ENCODE measurements at places on chromosomes 1 and 21.
A peak's percentile ranks its signal among the peaks of the same experiment; 100 is the strongest.

- H3K4me1 ChIP-seq = no peaks in the 10 kb centered on the region
- H3K27ac ChIP-seq = peak overlapping the region; percentile 23
- H3K4me3 ChIP-seq = no peak overlapping the region
These were observed 24.6 kb upstream of the PEX19 start for GRCh38 chr1:160309571-160309970.

GRCh38 chr1:248894837-248895236, 11.2 kb upstream of the PGBD2 start:
- H3K36me3 ChIP-seq = no peaks in the 10 kb centered on the region
- no peaks in the 10 kb centered on the region for H3K4me1 ChIP-seq
- no peak overlapping the region for H3K27ac ChIP-seq

DNA sequence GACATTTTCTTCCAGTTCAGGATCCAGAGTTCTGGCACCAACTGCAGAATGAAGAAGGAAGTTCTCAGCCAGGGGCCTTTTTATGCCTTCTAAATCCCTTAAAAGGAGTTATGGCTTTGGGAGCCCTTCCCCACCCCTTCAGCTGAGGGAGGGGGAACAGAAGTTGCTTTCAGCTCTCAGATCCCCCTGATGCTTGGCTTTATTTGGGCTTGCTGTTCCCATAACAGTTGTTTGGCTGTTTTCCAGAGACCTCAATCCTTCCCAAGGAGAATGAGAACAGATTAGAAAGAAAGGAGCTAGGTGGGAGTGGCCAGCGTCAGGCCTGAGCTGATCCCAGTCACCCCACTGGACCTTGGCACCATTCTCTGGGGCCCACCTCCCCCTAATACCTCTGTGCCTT, at the start of gene RPE65:
Gene RPE65 (minus strand): TSS at position 54 of the 400 bp plus-strand sequence. CDS start 49 bp downstream, at position 5.
- no peaks in the 10 kb centered on the region for H3K4me1 ChIP-seq
- H3K27me3 ChIP-seq = peaks cover 1% of the 10 kb centered on the region
- H3K27ac ChIP-seq = no peak within 1 kb of the TSS
- no peaks in the 10 kb centered on the region for H3K36me3 ChIP-seq
- no peak for DNase-seq
- H3K4me3 ChIP-seq = no peak within 1 kb of the TSS

- H3K4me3 ChIP-seq = no peak overlapping the region
- H3K27me3 ChIP-seq = no peaks in the 10 kb centered on the region
- no peak for DNase-seq
- H3K4me1 ChIP-seq = no peaks in the 10 kb centered on the region
- H3K27ac ChIP-seq = no peak overlapping the region
These were observed 21.2 kb upstream of the TSPAN1 start for GRCh38 chr1:46153732-46154131.

GRCh38 chr1:159916242-159917051, 8.9 kb downstream of the TAGLN2 start:
- H3K4me3 ChIP-seq = no peak overlapping the region
- no peak for DNase-seq
- H3K27ac ChIP-seq = peak overlapping the region; percentile 50
- peaks cover 45% of the 10 kb centered on the region for H3K4me1 ChIP-seq
- no peaks in the 10 kb centered on the region for H3K27me3 ChIP-seq

DNA sequence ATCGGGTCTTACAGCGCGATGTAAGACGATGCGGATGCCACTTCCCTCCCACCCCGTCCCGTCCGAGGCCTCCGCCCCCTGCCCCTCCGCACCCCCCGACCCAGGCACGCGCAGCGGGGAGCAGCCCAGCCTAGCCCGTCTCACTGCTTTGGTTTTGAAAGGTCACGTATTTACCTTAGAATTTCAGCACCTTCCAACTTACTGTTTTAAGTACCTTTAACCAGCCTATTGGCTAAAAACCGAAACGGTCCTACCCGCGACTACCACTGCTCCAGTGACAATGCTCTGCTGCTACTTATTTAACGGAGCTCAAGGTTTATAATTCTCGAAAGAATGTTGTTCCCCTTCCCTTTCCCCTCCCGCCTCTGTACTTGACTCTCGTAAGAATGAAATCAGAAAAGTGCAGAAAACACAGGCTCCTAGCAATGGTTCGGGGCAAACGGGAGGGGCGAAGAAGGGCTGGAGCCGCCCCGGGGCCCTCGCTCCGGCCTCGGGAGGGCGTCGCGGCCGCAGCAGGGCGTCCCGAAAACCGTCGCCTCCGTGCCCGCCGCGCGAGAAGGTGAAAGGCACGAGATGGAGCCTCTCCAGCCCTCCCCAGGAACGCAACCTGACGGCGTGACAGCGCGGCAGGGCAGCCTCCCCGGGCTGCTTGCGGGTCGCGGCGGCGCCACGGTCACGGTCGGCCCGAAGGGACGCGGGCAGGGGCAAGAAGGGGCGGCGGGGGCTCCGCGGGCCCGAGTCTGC, 667 bp downstream of the TMEM50B start:
- peak; percentile 26 for DNase-seq
- H3K27me3 ChIP-seq = no peaks in the 10 kb centered on the region
- peak overlapping the region; percentile 84 for H3K4me3 ChIP-seq
- peaks cover 8% of the 10 kb centered on the region for H3K4me1 ChIP-seq
- H3K27ac ChIP-seq = peak overlapping the region; percentile 44

DNA sequence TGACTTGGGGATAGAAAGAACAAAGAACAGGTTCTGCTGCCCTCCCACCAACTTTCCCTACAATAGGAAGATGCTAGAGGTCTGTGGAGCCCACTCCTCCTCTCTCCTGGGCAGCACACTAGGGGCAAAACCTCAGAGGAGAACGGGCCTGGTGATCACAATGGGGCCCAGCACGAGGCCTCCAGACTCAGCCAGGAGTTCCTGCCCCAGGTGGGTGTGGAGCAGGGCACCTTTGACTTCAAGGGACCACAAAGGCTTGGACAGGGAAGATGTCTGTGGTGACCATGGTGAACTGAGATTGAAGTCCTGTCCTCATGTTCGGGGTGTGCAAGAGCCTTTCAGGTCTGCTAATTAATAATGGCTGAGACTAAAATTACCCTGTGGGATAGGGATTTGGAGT, 88.8 kb downstream of the LAMC2 start:
- H3K36me3 ChIP-seq = no peaks in the 10 kb centered on the region
- DNase-seq = no peak
- no peaks in the 10 kb centered on the region for H3K4me1 ChIP-seq

- H3K27ac ChIP-seq = no peak overlapping the region
- peaks cover 7% of the 10 kb centered on the region for H3K4me1 ChIP-seq
- no peak overlapping the region for H3K4me3 ChIP-seq
- H3K36me3 ChIP-seq = peaks cover 8% of the 10 kb centered on the region
- no peak for DNase-seq
These were observed 47.5 kb upstream of the EEIG2 start for GRCh38 chr1:108512239-108513043.

DNA sequence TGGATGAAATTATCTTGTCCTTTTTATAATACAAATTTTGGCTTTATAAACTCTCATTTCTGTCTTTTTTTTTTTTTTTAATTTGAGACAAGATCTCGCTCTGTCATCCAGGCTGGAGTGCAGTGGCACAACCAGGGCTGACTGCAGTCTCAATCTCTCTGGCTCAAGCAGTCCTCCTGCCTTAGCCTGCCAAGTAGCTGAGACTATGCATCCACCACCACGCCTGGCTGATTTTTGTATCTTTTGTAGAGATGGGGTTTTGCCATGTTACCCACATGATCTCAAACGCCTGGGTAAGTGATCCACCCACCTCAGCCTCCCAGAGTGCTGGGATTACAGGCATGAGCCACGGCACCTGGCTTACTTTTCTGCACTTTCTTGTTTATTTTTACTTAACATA, 7.5 kb downstream of the TOR1AIP1 start:
- no peaks in the 10 kb centered on the region for H3K27me3 ChIP-seq
- H3K36me3 ChIP-seq = peaks cover 53% of the 10 kb centered on the region
- peaks cover 18% of the 10 kb centered on the region for H3K4me1 ChIP-seq
- no peak overlapping the region for H3K27ac ChIP-seq

DNA sequence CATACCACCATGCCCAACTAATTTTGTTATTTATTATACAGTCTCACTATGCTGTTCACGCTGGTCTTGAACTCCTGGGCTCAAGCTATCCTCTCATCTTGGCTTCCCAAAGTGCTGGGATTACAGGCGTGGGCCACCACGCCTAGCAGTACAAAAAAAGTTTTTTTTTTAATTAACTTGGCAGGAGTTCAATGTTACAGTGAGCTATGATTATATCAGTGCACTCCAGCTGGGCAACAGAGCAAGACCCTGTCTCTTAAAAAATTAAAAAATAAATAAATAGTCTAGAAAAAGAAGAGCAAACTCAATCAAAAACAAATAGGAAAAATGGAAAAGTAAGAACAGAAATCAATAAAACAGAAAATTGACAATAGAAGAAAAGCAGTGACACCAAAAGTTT, 25.7 kb downstream of the TMEM69 start:
- H3K4me1 ChIP-seq = no peaks in the 10 kb centered on the region
- DNase-seq = no peak
- no peaks in the 10 kb centered on the region for H3K27me3 ChIP-seq
- no peak overlapping the region for H3K27ac ChIP-seq
- H3K4me3 ChIP-seq = no peak overlapping the region
- H3K36me3 ChIP-seq = peaks cover 18% of the 10 kb centered on the region
